Activated CD4-positive, CD25-positive, alpha-beta regulatory T cell treated with anti-CD3 and anti-CD28 coated beads, Interleukin-2, amount 50 U/mL, for 24 hours (primary cell): ENCODE measurements at places on chromosomes 2 and 18.
A peak's percentile ranks its signal among the peaks of the same experiment; 100 is the strongest.

GRCh38 chr2:240127911-240128607 is 8.0 kb downstream of the COPS9 start:
- no peak for ATAC-seq

DNA sequence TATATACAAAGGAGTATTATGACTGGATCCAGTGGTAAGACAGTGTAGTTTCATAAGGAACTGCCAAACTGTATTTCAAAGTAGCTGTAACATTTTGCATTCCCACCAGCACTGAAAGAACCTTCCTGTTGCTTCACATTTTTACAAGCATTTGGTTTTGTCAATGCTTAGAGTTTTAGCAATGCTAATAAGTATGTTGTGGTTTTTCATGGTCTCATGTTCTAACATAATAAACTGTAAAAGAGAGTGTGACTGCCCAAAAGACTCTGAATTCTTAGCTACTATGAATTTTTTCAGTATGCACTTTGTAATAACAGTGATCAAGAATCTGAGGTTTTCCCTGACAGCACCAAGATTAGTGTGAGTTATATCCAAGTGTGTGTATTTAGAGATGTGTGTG is 604.2 kb downstream of the XIRP2 start:
- no peak for ATAC-seq

DNA sequence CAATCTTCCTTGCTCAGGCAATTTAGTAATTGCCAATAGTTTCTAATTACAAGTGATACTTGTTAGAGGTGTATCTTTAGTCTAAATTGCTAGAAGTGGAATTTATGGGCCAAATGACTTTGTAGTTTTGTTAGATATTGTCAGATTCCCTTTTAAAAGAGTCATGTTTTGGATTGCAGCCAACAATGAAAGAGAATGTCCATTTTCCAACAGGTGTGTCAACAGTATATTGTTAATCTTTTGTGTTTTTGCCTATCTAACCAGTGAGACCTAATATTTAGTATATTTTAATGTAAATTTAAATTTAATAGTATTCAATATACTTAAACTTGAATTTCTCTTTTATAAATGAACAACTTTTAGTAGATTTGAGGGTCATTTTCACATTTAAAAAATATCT is 259.4 kb upstream of the ETAA1 start:
- no peak for ATAC-seq

DNA sequence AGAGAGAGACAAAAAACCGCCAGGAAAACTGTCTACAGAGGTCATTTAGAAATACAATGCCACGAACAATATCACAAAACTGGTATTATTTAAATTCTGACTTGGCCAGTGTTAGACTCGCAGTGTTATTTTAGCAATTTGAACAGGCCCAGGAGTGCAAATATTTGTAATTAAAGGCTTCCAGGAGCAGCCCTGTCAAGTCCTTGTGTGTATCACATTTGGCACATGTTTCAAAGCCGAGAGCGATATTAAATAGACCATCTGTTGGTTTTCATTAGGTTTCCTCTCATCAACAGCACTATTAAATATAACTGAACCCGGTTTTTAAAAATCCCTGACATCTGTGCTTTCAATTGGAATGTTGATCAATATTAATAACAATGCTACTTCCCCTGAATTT is 656.9 kb downstream of the TSN start:
- ATAC-seq = no peak

DNA sequence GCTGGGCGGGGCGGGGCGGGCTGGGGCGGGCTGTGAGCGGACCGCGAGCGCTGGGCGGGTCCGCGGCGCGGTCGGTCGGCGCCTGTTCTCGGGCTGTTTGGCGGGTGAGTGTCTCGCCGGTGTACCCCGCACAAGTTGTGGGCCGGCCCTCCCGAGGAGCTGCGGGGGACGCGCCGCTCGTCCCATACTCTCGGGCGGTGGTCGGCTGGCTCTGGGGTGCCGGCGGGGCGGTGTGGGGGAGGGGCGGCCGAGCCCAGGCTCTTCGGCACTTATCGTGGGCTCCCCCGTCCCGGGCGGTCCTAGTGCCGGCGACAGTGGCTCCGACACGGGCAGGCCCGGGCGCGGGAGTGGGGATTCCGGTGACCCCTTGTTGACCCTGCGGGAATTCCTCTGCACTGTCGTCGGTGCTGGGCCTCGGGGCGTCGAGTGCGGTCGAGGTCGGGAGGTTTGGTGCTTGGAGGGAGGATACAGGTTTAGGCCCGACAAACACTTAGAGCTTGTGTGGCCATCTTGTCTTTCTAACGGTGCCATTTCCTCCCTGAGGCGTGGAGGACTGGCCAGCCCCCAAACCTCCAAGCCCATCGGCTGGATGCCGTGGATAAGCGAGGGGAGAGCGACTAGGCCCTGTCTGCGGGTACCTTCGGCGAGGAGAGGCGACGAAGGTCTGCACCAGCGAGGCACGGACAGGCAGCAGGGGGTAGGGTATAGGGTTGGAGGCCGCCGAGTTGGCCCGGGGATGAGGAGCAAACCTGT is at the start of gene SEPTIN2:
SEPTIN2 (plus strand) TSS at position 47 of the 753 bp plus-strand sequence. CDS start 8,308 bp downstream, outside the sequence.
- ATAC-seq = peak; percentile 47

DNA sequence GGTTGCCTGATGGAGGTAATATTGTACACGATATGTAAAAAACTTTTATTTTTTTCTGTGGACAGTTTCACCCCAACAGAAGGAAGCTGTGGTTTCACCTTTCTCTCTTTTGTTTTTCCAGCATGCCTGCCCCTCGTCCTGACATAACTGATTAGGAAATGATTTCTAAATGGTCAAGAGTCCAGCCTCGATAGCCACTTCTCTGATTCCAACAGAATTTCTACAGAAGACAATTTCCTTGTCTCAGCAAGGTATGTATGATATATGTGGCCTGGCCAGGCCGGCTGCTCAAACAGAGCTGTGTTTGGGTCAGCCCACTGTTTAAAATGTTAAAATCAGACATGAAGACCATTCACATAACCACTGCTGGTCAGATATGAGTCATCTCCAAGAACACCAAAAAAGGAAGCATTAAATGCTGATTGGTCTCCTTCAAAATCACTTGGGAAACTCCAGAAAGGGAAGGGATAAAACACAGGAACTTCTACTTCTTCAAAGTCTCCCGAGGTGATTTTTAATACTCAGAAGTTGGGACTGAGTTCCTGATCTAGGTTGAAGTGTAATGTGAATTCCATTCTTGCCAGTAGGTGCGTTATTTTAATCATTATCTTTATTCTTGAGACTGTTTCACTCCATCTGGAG is 22.3 kb downstream of the ATP8B1 start:
- ATAC-seq = no peak

DNA sequence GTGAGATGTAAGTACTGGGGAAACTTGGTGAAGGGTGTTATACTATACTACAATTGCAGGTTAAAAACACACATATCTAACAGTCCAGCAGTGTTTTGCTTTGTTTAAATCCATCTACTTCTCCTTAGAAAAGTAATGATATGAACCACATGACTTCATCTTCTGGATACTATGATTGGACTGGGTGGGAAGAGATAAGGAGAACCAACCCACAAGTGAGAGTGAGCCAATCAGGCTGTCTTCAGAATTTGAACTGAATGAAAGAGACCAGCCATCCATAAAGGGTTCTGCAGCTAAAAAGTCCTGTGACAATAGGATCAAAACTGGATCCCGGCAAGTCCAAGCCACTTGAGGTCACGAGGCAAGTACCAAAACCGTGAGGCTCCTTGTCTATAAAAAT is 46.6 kb downstream of the KANSL3 start:
- ATAC-seq = no peak

DNA sequence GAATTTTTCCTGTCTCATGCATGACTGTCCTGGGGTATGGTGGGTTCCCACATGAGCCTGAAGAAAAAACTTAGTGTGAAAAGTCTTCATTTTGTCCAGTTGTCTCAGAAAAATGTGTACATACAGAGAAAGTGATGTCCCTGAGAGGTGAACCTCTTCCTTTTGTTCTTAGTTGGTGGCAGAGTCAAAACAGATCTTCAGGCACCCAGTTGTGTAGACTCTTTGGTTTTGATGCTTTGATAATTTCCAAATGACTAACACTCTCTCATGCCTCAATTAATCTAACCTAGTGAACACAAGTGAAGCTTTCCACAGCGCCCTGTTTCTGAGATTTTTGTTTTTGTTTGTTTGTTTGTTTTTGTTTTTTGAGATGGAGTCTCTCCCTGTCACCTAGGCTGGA is 273.5 kb downstream of the PIK3C3 start:
- no peak for ATAC-seq

DNA sequence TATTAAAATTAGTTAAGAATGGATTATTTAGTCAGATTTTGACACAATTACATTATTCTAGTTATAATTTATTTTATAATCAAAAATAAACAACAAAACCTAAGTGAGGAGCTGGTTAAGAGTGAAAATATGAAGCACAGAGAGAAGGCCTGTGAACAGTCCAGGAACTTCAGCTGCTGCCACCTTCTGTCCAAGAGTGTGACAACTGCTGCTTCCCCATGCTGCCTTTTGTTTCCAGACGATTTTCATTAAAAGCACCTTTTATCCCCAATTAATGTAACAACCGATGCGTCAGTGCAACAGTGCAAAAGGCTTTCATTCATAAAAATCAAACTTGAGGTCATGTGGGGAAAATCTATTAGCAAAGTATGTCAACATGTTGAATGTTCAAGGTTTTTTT is 363.6 kb downstream of the CTNNA2 start:
- no peak for ATAC-seq

- ATAC-seq = no peak
Measured at GRCh38 chr18:413233-413632, 87.3 kb downstream of the COLEC12 start.

DNA sequence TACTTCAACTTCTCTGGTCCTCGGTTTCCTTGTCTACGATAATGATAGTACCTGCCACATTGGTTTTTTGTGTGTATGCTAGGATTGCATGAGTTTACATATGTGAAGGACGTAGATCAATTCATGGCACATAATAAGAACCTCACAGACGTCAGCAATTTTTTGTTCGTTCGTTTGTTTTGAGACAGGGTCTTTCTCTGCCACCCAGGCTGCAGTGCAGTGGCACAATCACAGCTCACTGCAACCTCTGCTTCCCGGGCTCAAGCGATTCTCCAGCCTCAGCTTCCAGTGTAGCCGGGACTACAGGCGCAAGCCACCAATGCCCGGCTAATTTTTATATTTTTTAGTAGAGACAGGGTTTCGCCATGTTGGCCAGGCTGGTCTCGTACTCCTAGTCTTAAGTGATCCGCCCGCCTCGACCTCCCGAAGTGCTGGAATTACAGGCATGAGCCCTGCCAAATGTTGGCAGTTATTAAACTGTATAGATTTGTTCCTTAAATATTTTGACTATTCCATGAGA is 756 bp upstream of the SLC35F5 start:
- no peak for ATAC-seq

DNA sequence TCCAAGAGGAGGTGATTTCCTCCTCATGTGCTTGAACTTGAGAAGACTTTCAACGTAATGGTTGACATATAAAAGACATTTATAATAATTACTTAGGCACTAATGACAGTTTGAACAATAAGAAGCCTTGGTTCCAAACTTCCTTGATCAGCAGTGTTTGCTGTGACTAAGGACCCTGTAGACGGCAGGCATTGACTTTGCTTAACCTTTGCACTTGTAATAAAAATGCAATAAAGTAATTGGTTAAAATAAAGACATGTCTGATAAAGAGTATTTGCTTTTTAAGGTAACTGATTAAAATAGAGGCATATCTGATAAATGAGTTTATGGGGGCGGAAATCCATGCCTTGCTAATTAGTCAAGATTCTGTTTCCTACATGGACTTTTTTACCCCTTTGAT is 82.2 kb upstream of the ST8SIA3 start:
- ATAC-seq = no peak

DNA sequence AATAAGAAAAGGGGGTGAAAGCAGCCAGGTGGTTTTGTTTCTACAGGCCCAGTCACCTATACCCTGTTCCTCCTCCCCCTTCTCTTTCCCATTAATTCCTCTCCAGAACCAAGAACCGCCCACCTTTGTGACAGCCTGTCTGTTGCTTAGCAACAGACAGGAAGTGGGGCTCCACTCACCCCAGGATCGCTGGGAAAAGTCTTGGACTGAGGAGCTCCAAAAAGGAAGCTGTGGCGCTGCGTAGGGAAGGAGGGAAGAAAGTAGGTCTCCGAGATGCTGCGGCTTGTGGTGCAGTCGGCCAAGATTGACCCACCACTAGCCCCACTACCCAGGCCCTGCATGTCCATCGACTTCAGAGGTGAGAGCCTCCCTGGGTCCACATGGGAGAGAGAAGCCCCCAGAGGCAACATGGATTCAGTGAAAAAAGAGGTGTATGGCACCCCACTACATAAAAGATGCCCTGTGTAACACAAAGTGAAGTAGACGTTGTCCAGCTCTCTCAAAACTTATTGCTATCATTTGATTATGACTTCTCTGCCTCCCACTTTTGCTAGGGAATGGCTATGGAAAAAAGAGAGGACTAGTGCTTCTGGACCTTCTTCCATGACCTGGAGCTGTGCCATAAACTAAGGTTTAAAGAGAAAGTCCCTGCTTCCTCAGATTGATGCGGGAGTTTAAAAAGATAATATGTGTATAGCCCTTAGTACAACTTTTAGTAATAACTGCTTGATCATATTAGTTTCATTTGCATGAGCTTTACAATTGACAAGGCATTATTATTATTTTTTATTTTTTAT is at the start of gene FER1L5:
FER1L5 (plus strand) TSS at position 201 of the 797 bp plus-strand sequence; CDS start at position 274, 73 bp downstream.
- ATAC-seq = no peak

- ATAC-seq = no peak
Measured at GRCh38 chr2:137847443-137847842, 116.8 kb upstream of the HNMT start.

- ATAC-seq = no peak
Measured at GRCh38 chr2:180630756-180631155, 349.6 kb upstream of the UBE2E3 start.

DNA sequence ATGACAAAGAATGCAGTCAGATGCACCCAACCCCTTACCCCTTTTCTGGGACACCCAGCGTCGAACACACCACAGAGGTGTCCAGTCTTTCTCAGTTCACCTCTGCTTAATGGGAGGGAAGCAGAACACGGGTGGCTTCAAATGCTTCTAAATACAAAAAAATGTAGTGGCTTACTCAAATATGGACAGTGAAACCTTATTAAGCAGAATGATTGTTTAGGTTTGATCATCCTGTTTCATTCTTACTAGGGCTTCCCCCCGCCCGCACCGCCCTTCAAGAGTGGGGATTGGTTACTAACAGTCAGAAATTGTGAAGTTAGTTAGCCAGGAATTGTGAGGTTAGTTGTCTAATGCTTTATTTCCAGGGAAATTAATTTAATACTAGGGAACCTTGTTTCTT is 21.6 kb downstream of the ATG16L1 start:
- peak; percentile 56 for ATAC-seq

- ATAC-seq = no peak
Measured at GRCh38 chr2:227406177-227407031, 18.7 kb upstream of the SCYGR1 start.

DNA sequence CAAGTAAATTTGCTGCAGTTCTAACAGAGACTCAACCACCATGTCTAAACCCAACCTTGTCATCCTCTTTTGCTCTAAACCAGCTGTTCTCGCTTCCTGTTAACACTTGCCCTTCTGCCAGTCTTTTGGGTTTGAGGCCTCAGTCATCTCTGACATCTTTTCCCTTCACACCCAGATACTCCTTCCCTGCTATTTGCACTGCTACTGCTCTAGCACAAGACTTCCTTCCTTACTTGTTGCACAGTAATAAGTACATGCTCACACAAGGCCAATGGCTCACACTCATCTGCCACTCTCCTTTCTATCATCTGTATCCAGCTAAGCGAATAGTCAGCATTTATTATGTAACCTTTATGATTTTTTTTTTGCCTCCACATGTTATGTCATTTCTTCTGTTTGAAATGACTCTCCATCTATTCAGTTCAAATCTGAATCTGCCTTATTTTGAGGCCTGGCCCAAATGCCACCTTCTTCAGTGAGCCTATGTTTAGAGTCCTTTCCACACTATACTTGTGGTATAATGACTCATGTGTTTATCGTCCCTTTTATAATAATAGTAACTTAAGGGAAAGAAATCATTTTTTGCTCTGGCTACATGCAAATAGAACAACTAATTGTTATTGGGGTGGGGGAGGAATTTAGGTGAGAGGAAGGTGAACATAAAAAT is 22.5 kb upstream of the CDKL4 start:
- ATAC-seq = peak; percentile 80
